ENCODE measurements at places on chromosomes 7 and 10. TPM values are rescaled to one million over a fixed set of nuclear protein-coding genes. Genes with fewer than 3 reads are reported as not detected.

- no peaks in the 10 kb centered on the region for H3K36me3 ChIP-seq
- no peaks in the 10 kb centered on the region for H3K4me1 ChIP-seq
These were observed 63.8 kb downstream of the UNCX start for GRCh38 chr7:1296356-1296981.

KIAA1217 gene
- 0.53 TPM for total RNA-seq

GATA3 gene
- 23.5 TPM for total RNA-seq

HOXA5 gene
- total RNA-seq: not detected

DNA sequence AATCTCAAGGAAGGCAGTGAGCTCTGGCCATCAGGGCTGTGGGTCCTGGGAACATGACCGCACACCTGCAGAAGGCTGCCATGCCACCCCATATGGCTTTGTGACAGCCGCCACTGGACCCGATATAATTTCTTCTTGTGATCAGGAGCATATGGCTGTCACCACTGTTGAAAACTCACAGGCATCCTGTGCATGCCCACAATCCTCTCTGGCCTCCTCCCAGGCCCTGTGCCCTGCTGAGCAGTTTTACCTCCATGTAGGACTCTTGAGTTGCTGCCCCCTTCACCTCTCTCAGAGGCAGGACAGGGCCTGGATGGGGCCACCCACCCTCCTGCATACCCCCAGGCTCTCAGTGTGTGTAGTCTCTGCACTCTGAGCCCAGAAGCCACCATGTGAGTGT is 391.9 kb upstream of the AKR1E2 start:
- no peaks in the 10 kb centered on the region for H3K36me3 ChIP-seq
- H3K27ac ChIP-seq: no peak overlapping the region
- H3K4me1 ChIP-seq: no peaks in the 10 kb centered on the region
- no peak overlapping the region for H3K4me3 ChIP-seq
- no peak for DNase-seq

DNA sequence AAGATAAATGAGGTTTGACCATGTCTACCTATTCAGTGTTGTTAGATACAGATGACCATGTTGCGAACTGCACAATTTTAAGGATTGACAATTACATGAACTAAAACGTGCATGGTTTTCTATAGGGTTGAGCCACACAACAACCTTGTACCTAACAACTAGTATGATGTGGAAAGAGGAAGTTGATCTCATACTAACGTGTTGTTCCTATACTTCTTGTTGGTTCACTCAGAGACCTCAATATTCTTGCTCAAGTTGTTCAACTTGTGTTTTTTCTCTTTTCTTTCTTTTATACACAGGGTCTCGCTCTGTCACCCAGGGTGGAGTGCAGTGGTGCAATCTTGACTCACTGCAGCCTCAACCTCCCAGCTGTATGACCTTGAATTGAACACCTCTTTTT is 6.1 kb upstream of the KEL start:
- H3K4me1 ChIP-seq: no peaks in the 10 kb centered on the region
- H3K4me3 ChIP-seq: no peak overlapping the region
- H3K27me3 ChIP-seq: peaks cover 25% of the 10 kb centered on the region
- H3K27ac ChIP-seq: no peak overlapping the region
- no peak for DNase-seq
- H3K36me3 ChIP-seq: no peaks in the 10 kb centered on the region

DNA sequence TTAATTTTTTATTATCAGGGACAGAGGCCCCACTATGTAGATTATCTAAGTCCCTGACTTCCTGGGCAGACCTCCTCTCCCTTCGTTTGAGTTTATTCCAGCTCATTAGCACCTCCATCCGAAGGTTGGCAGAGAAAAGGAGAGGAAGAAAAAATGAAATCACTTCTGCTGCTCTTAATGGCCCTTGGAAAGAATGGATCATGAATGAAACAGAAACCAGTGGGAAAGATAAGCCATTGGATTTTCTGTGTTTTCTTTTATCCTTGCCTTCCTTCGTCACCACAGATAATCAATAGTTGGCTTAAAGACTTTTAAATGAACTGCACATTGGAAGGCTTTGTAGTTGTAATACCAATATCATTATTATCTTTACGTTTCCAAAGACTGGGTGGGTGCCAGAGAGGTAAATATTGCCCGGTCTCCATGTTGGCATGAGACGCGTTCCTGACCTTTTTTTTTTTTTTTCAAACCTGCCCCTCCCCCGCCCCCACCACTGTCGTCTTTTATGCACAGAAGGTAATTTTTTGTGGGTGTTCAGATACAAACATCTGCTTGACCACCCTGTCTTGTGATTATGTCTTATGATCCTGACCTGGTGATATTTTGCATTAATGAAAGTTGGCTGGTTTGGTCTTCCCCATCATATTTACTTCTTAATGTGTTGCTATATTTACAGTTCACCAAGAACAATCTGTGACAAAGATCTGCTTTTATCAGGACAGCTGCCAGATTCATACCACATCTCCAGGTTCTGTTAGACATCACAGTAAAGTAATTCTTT is 116.8 kb downstream of the ARID5B start:
- DNase-seq: no peak
- no peaks in the 10 kb centered on the region for H3K27me3 ChIP-seq
- H3K36me3 ChIP-seq: peaks cover 70% of the 10 kb centered on the region
- peaks cover 84% of the 10 kb centered on the region for H3K4me1 ChIP-seq
- peak overlapping the region; percentile 100 for H3K27ac ChIP-seq

ASB15 gene
- not detected for total RNA-seq

LRRTM3 gene
- total RNA-seq: not detected

GRCh38 chr10:4809156-4809555 is 16.9 kb upstream of the AKR1E2 start:
- no peak for DNase-seq
- no peak overlapping the region for H3K4me3 ChIP-seq
- H3K27me3 ChIP-seq: peaks cover 8% of the 10 kb centered on the region
- no peaks in the 10 kb centered on the region for H3K4me1 ChIP-seq
- no peaks in the 10 kb centered on the region for H3K36me3 ChIP-seq

DNA sequence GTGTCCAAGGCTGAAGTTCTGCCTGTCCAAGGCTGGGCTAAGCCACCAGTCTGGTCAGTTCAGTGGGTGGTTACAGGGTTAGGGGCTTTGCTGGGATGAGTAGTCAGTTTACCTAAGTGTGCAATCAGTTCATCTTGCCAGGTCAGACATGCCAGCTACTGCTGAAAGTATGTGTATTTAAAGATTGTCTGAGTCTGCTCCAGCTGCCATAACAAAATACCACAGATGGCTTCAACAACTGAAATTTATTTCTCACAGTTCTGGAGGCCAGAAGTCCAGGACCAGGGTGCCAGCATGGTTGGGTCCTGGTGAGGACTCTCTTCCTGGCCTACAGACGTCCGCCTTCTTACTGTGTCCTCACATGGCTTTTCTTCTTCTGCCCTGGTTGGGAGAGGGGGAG is 52.4 kb upstream of the TNS3 start:
- no peaks in the 10 kb centered on the region for H3K4me1 ChIP-seq
- no peak overlapping the region for H3K4me3 ChIP-seq
- H3K36me3 ChIP-seq: no peaks in the 10 kb centered on the region
- H3K27ac ChIP-seq: no peak overlapping the region

GRCh38 chr10:3064423-3064822 is 2.9 kb upstream of the PFKP start:
- H3K4me3 ChIP-seq: no peak overlapping the region
- no peak for DNase-seq
- H3K27me3 ChIP-seq: peaks cover 5% of the 10 kb centered on the region
- H3K27ac ChIP-seq: no peak overlapping the region

- no peak for DNase-seq
- no peak overlapping the region for H3K27ac ChIP-seq
- no peaks in the 10 kb centered on the region for H3K27me3 ChIP-seq
- no peaks in the 10 kb centered on the region for H3K36me3 ChIP-seq
- H3K4me3 ChIP-seq: no peak overlapping the region
- H3K4me1 ChIP-seq: no peaks in the 10 kb centered on the region
These were observed 920.9 kb downstream of the LRMDA start for GRCh38 chr10:76352300-76352699.

DNA sequence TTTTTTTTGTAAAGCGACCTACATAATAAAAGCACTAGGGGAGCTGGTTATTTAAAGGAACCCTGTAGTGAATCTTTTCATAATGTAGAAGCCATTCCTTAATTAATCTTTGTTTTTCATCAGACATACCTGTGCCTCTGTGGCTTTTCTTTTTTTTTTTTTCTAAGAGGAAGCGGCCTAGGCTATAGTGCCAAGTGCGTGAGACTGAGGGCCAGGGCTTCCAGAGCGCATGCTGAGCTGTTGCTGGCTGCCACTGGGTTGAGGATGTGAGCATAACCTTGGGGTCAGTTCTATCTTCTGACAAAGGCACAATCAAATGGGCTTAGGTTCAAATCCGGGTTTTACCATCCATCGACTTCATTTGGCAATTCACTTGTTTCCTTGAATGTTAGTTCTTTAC is 103.7 kb downstream of the NEUROD6 start:
- H3K4me3 ChIP-seq: no peak overlapping the region
- no peak for DNase-seq
- H3K27me3 ChIP-seq: no peaks in the 10 kb centered on the region
- H3K4me1 ChIP-seq: no peaks in the 10 kb centered on the region

DNA sequence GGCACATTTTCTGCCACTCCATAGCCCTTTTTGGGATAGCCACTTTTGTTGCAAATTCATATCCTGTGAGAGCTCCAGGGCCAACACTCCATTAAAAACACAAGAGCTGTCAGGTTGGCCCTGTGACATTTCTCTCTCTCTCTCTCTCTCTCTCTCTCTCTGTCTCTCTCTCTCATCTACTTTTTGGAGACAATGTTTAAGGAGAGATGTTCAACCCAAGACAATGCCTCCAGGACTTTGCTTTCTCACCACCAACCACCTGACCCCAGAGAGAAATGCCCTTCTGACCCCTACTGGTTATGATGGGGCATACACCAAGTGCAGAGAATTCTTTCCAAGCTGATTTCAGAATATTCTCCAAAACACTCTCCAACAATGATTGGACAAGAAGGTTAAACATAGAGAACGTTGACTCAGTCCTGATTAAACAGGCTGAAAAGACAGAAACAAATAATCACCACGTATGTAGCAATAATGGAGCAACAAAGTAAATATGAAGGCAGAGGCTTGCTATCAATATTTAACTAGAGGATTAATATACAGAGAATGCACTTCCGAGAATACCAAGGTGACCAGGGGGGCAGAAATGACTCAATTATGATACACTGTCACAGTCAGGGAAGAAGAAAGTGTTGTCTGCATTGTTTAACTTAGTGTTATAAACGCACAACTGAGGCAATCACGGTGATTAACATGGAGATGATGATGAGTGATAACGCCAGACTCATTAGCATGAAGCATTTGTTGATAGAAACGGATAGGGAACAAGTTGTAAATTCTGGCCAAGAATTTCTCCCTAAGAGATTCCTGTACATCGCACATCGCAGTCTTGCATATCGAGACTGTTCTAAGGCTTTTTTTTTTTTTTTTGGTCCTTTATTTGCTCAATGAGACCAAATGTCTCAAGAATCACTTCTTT is 178.5 kb downstream of the NRP1 start:
- peaks cover 41% of the 10 kb centered on the region for H3K4me1 ChIP-seq
- peak overlapping the region; percentile 34 for H3K27ac ChIP-seq
- H3K36me3 ChIP-seq: no peaks in the 10 kb centered on the region

RSPH10B2 gene
- 0.48 TPM for total RNA-seq

GRCh38 chr7:16078076-16078952 is 343.0 kb downstream of the CRPPA start:
- H3K4me1 ChIP-seq: no peaks in the 10 kb centered on the region
- no peaks in the 10 kb centered on the region for H3K36me3 ChIP-seq
- no peaks in the 10 kb centered on the region for H3K27me3 ChIP-seq

- no peak overlapping the region for H3K27ac ChIP-seq
- no peaks in the 10 kb centered on the region for H3K4me1 ChIP-seq
- H3K36me3 ChIP-seq: peaks cover 6% of the 10 kb centered on the region
- no peaks in the 10 kb centered on the region for H3K27me3 ChIP-seq
- H3K4me3 ChIP-seq: no peak overlapping the region
These were observed 48.6 kb downstream of the HIBADH start for GRCh38 chr7:27614095-27614494.

GRCh38 chr7:139523199-139523941 is at the start of gene CLEC2L:
CLEC2L (plus strand) TSS chr7:139523685; CDS start chr7:139523928, 243 bp downstream.
- no peak within 1 kb of the TSS for H3K27ac ChIP-seq
- peak; percentile 50 for DNase-seq
- peaks cover 6% of the 10 kb centered on the region for H3K4me1 ChIP-seq
- peak within 1 kb of the TSS; percentile 32 for H3K4me3 ChIP-seq
- no peaks in the 10 kb centered on the region for H3K36me3 ChIP-seq

TCERG1L gene
- 0.05 TPM for total RNA-seq

Measured in activated CD4-positive, alpha-beta T cell treated with anti-CD3 and anti-CD28 coated beads for 36 hours (primary cell).